ENCODE measurements at places on chromosomes 13 and 19.
A peak's percentile ranks its signal among the peaks of the same experiment; 100 is the strongest.

- no peak for DNase-seq
Observed at GRCh38 chr13:33080972-33081590, 64.9 kb downstream of the KL start.

DNA sequence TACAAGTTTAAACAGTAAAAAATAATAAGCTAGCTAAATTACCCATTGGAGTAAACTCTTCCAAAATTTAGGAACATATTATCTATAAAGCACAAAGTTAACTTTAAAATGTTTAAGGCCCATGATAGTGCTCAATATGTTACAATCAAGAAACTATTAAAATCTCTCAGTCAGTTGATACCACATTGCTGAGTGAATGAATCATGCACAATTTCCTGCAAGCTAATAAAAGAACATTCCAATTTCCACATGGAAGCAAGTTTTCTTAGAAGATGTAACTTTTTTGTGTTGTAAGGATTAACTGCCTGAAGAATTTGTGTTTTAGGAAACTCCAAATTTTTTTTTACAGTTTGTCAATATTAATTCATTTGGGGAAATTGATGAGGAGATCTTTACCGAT is 666.6 kb downstream of the SLITRK1 start:
- no peak for DNase-seq

- no peak for DNase-seq
Observed at GRCh38 chr13:30581582-30581981, 36.1 kb upstream of the USPL1 start.

- DNase-seq = no peak
Observed at GRCh38 chr13:113406321-113407102, 42.6 kb upstream of the GRTP1 start.

GRCh38 chr13:29479716-29480492 is 115.6 kb downstream of the SLC7A1 start:
- DNase-seq = no peak

DNA sequence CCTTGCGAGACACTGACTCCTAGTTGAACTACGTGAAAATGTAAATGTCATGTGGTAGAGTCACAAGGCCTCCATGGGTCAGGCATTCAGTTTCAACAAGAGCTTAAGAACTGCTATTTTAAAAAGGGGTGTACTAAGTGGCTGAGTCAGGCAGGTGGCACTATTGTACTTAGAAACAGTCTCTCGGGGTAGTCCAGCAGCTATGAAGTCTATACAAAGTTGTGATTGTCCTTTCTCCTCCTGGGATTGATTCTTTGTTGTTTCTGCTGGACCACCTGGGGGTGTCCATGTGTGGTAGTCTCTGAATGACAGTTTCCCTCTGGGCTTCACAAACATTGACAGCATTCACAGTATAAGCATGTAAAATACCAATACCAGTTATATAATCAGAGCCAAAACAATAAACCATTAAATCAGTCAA is 33.0 kb downstream of the UGGT2 start:
- DNase-seq = peak; percentile 28

DNA sequence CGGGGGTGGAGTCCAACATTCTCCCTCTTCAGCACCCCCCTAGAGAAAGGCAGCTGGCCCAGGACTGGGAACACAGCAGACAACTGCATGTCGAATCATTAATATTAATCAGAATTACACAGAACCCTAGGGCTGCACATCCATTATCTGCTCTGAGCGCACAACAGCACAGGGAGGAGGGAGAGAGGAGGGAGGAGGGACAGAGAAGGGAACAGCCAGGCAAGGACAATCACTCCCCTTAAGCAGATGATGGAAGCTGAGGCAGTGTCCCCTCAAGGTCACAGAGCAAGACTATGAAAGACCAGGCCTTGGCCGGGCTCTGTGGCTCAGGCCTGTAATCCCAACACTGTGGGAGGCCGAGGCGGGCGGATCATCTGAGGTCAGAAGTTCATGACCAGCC is 25.7 kb downstream of the TLE6 start:
- no peak for DNase-seq

DNA sequence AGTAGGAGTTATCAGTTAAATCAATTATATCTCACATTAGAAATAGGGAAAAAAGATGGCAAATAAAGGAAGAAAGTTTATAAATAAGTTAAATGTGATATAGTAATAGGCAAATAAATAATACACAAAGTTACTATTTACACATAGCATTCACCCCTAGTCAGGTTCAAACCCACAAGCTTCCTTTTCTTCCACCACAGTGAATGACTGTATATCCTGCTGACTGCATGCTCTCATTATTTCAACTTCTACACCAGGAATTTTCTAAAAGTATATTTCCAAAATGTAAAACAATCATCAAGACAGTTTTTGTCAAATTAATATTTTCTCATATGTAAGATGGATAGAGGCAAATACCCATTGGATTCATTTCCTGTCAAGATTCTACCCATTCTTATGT is 548.6 kb upstream of the SLITRK5 start:
- DNase-seq = no peak

DNA sequence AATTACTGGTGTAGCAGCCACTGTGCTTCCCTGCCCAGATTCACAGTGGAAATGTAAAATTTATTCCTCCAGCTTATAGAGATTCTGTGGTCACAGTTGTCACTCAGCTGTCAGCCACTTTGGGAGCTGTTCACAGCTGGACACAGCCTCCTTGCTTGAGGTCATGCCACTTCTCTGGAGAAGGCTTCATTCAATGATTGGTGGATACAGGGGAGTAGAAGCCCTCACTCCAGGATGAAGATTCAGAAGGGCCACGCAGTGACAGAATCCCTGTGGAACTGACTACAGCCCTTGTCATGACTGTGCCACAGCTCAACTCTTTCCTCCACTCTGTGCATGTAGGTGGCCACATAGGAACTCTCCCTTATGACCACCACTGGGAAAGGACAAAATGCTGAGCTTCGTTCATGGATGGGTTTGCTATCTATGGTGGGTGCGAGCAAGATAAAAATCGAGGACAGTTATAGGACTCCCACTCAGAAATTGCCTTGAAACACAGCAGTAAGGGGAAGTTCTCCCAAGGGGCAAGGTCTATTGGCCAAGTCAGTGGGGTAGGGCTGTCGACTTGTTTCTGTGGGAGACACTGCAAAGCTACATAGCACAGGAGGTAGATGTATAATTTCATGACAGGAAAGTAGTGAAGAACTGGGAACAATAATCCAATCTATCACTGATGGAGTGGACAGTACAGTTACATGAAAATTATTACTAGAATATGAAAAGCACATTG is 98.7 kb downstream of the CCNA1 start:
- DNase-seq = no peak

All from GM04504 (cell line).